Keratinocyte (primary cell): ENCODE measurements at places on chromosomes 4 and X. TPM values are rescaled to one million over a fixed set of nuclear protein-coding genes. Genes with fewer than 3 reads are reported as not detected.

SYN1 gene
- 0.07 to 0.36 TPM in 2 of 3 replicates, not detected in the other for polyA plus RNA-seq

SPANXN4 gene
- not detected in 3 replicates for polyA plus RNA-seq

GAB3 gene
- 0.10 to 0.33 TPM (median 0.18 TPM) in 3 replicates for polyA plus RNA-seq

TMEM154 gene
- 41.9 to 106 TPM (median 52.5 TPM) in 3 replicates for polyA plus RNA-seq

KLF8 gene
- 14.3 to 24.7 TPM (median 17.0 TPM) in 3 replicates for polyA plus RNA-seq

GNRHR gene
- 0.17 to 0.45 TPM (median 0.24 TPM) in 3 replicates for polyA plus RNA-seq

CFP gene
- polyA plus RNA-seq, result 0.03 to 0.04 TPM in 2 of 3 replicates, not detected in the other

FAM149A gene
- 0.41 to 0.68 TPM (median 0.66 TPM) in 3 replicates for polyA plus RNA-seq
